Stimulated activated CD4-positive, alpha-beta T cell treated with anti-CD3 and anti-CD28 coated beads, Interleukin-15, amount 100 ng/mL, for 24 hours (primary cell): ENCODE measurements at places on chromosomes 1 and 21.
A peak's percentile ranks its signal among the peaks of the same experiment; 100 is the strongest.

DNA sequence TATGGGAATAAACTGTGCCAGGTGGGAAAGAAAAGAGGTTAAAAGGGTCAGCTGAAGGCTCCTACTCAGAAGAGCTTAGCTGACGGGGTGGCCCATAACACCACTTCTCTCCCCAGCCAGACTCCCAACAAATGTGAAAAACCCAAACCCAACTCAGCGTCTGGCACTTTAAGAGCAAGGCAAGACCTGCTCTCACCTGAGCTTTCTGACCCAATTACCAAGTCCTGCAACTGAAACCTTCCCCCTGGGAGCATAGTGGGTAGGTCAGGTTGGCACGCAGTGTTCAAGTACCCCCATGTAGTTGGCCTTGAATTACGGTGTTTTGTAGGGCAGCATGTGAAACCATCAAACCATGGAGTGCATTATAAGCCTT, 3.2 kb downstream of the IRF6 start:
- no peak for DNase-seq

DNA sequence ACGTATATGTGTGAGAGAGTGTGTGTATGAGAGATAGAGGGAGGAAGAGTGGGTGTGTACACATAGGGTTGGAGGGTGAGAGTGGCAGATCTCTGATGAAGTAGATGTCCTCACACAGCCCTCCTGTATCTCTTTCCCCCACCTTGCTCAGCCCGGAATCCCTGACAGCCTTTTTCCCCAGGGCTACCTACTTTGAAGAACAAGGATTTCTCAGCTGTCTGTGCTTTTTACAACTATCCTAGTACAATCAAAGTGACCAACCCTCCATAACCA, 29.1 kb upstream of the CADM3 start:
- DNase-seq: no peak

- no peak for DNase-seq
These were observed 23.5 kb downstream of the KCNK2 start for GRCh38 chr1:215106067-215106466.

DNA sequence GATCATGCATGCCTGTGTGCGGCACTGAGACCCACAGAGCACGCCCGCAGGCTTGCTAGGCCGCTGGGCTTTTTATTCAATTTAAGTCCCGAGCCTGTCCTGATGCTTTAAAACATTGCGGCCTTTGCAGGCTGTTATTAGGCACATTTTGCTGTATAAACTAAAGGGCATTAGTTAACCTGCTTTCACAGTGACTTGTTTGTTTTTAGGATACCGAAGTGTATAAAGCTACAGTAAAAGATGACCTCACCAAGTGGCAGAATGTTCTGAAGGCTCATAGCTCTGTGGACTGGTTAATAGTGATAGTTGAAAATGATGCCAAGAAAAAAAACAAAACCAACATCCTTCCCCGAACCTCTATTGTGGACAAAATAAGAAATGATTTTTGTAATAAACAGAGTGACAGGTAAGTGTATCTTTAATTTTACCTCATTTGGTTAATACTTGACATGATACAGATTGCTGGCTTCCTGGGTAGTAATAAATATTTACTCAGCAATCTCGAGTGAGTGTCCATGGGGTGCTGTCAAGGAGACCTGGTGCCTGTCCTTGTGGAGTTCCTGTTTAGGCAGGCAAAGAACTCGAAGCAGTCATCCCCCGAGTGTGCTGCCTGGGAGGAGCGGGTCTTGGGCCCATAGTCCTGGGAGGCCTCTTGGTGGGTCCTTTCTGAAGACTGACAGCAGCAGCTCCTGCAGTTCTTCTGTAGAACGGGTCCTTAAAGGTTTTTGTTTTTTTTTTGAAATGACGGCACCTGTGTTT, 40.1 kb downstream of the TRAPPC10 start:
- no peak for DNase-seq

- peak; percentile 95 for DNase-seq
These were observed at the start of gene ZMYM1 for GRCh38 chr1:35079003-35079930. ZMYM1 (plus strand) TSS chr1:35079385; CDS start chr1:35093988, 14,603 bp downstream.

DNA sequence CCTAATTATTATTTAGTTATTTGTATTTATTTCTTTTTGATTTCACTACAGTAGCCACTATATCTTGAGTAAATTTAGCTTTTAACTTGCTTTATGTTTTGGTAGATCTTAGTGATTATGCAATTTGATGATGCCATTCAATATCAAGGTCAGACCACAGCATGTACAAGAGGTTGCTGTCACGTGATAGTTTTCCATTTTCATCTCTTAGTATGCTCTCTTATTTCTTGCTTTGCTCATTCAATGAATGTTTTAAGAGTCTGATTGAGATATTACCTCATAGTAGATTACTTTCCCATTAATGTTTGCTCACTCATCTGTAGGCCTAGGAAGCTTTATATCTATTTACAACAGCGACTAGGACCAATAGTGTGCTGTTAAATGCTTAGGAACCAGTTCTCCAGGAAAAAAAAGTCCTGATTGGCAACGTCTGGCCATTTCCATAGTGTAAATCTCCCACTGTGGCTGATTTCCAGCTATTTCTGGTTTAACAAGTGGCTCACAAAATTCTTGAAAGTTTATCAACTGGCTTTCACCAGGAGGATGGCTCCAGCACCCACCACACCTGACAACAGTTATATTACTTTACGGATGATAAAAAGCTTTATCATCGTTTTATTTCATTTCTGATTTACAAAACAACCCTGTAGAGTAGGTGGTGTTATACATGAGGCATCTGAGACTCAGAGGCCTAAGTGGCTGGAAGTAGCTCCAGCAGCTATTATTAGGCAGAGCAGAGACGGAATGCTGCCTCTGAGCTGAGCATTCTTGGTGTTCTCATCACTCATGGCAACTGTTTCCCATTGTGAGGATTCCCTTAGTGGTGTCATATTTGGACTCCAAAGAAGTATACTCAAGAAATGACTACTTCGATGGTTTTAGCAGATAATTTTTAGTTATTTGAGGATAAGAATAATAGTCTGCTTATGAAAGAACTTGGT, 235.2 kb downstream of the DISC1 start:
- DNase-seq: no peak

DNA sequence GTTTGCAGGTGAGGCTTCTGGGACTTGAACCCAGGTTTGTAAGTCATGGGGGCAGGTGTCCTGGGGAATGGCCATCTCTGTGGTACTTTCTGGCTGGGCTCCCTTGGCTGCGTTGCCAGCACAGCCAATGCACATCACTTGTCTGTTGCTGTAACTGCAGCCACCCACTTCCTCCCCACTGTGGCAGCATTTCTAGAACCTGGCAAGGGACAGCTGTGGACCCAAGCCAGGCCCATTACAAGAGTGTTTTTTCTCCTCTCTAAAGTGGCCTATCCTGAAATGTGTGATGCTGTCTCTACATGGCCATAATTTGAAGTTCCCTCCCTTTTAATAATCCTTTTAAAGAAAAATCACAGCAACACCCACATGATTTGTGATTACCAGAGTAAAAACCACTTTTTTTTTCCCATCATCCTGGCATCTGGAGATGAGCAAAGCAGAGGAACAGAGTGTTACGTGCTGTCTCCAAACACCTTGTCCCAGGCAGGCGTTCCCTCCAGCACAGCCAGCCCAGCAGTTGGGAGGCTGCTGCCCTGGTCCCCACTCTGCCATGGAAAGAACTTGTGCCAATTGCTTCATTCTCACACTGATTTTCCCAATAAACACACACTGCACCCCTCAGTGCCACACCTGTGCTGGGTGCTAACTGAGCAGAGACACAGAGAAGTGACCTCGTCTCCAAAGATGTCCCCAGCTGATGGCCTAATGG, 360.6 kb upstream of the USP24 start:
- no peak for DNase-seq

DNA sequence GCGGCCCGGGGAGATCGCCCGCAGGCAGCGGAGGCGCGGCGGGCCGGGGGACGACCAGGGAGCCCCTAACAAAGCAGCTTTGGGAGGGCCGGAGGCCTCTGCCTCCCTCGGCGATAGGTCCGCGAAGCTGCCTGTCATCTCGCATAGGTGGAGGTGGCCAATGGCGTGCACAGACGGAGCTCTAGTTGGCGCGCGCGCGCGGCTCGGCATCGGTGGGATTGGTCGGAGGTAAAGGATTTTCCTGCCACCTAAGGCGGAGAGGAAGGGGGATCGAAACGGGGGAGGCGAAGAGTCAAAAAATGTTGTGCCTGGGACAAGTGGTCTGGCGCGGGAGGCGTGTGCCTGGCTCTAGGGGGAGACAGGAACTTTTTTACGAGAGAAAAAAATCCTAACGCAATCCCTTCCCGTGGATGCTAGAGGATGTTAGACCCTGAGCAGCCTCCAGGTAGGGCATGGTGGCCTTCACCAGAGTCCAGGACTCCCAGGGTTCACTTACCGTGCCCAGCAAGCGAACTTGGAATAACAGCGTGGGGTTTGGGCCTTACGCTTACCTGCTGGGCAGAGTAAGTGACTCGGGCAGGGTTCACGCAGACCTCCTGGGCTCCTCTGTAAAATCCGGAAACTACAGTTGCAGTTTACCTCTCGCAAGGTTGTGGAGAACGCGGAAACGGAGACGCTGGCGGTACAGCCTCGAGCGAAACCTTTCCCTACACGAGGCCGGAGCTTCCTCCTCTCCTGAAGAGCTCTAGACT, 99.9 kb upstream of the SOD1 start:
- peak; percentile 97 for DNase-seq

DNA sequence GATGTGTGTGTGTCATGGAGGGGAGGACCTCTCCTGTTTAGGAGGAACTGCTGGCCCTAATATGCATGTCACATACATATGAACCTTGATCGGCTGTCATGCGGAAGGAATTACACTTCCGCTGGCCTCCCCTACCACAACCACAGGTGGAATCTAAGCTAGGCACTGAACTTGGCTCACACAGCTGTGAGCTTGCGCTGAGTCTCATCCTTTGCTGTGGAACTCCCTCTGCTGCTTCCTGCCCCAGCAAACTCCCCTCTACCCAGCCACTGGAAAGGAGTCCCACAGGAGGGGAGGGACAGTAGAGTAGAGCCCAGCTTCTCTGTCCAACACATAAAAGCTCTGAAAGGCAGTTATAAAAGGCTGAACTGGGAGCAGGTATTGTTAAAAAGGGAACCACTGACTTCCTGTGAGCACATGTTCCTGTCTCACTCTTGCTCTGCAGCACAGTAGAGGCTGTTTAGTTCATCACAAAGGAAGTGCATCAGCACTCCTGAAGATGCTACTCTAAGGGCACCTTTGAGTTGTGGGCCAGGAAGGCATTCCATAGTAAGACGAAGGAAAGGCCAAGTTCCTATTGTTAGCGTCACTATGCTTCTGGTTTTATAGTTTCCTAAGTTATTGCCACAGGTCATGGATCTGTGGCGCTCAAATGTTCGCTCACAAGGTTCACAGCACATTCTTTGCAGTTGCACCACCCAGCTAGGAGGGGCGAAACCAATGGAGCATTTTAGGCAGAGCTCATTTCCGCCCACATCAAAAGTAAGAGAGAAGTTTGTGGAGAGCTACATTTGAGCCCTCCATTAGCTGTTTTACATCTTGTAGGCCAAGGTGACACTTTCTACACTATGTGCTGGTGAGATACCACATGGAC, 17.7 kb upstream of the PTPRC start:
- DNase-seq: peak; percentile 77

DNA sequence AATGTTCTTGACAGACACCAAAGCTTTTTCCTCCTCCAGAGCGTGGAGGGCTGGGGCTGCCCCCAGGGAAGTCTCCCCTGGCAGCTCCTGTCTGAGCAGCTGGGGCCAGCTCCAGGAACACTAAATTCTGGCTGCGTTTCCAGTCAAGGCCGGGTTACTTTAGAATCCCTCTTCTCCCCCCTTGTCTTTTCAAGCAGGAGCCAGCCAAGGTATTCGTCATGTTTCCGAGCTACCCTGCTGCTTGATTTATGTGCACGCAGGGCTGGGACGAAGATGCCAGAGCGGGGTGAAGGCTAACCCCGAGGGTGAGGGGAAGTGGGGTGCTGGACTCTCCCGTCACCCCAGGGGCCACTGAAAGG, 68.1 kb upstream of the ANGPTL1 start:
- no peak for DNase-seq

- no peak for DNase-seq
These were observed 48.5 kb upstream of the SAMD13 start for GRCh38 chr1:84253036-84253435.

- no peak for DNase-seq
These were observed 27.2 kb downstream of the IVNS1ABP start for GRCh38 chr1:185289880-185290279.

GRCh38 chr1:23585321-23586022, 26.2 kb upstream of the ID3 start:
- no peak for DNase-seq

GRCh38 chr1:68197891-68198290, 34.4 kb downstream of the WLS start:
- no peak for DNase-seq

GRCh38 chr1:194908643-194909042, 1699.6 kb downstream of the KCNT2 start:
- DNase-seq: no peak

DNA sequence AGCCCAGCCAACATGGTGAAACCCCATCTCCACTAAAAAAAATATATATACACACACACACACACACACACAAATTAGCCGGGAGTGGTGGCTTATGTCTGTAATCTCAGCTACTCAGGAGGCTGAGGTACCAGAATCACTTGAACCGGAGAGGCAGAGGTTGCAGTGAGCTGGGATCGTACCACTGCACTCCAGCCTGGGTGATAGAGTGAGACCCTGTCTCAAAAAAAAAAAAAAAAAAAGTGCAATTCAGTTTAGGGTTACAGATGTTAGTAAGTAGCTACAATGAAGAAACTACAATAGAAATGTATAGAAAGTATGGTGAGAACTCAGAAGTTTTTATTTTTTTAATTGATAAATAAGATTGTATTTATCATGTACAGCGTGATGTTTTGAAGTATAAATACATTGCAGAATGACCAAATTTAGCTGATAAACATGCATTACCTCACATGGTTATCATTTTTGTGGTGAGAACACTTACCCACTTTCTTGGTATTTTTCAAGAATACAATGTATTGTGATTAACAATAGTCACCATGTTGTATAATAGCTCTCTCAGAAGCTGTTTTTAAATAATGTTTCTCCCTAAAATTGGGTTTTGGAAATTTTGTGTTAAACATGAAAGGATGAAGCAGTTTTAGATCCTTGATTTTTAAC, 17.9 kb downstream of the KDM1A start:
- no peak for DNase-seq

DNA sequence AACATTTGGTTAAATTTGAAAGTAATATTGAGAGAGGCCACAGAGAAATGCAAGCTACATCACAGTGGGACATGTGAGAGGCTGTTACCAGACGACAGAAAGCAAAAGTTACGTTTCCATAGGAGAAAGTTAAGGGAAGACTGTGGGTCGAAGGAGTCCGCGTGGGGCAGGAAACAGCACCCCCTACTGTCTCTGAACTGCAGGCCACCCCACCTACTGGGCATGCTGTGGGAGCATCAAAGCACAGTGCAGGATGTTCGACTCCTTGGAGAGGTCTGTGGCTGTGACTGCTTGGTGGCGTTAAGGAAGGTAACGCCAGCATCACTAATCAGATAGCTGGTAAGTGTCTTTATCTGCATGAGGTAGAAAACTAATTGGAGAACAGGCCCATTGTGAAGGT, 123.9 kb downstream of the PTBP2 start:
- DNase-seq: peak; percentile 45
